ENCODE measurements at places on chromosomes 1 and 21. TPM values are rescaled to one million over a fixed set of nuclear protein-coding genes. Genes with fewer than 3 reads are reported as not detected.

- DNase-seq: peak; percentile 56
Observed at GRCh38 chr1:209937996-209938959, at the start of gene SYT14. SYT14 (plus strand) TSS chr1:209938217; CDS start chr1:209938265, 48 bp downstream.

The CAPN9 gene
- total RNA-seq: not detected

DNA sequence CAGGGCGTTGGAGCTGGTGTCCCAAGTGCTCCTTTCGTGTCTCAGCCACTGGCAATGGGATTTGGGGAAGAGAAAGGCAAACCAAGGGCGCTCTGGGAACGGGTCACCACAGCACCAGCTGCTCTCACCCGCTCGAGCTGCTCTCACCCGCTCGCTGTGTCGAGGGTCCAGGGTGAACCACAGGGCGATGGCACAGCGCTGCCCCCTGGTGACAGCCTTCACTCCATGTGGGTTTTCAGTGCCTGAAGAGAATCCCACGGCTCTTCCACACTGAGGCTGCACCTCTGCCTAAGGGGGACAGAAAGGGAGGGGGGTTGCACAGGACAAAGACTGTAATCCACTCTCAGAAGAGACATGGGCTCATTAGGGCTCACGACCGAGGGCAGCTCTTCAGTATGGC lies 7.1 kb upstream of the CLDN19 start:
- DNase-seq: peak; percentile 23

DNA sequence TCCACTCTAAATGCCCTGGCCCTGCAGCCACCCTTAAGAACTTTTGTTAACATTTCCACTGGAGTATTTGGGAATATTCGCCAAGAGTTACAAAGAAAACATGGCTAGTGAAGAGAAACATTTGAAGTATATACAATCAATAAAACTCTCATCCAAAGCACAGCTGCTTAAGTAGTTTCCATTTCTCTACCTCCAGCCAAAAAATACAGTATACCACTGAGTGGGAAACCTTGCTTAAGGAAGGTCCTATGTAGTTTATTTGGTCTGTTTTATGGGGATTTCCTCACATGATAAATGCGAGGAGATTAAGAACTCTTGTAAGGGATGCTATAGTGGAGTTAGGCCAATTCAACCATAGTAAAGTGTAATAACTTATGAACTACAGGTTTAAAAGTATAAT lies 382.5 kb downstream of the NEGR1 start:
- no peak for DNase-seq

The LZIC gene
- 87.6 TPM for total RNA-seq

DNA sequence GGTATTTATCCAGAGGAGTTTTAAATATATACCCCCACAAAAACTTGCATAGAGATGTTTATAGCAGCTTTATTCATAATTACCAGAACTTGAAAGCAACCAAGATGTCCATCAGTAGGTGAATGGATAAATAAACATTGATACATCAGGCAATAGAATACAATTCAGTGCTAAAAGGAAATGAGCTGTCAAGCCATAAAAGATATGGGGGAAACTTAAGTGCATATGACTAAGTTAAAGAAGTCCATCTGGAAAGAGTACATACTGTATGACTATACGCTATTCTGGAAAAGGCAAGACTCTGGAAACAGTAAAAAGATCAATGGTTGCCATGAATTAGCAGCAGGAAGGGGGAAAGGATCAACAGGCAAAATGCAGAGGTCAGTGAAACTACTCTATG lies 366.7 kb downstream of the HHIPL2 start:
- no peak for DNase-seq

DNA sequence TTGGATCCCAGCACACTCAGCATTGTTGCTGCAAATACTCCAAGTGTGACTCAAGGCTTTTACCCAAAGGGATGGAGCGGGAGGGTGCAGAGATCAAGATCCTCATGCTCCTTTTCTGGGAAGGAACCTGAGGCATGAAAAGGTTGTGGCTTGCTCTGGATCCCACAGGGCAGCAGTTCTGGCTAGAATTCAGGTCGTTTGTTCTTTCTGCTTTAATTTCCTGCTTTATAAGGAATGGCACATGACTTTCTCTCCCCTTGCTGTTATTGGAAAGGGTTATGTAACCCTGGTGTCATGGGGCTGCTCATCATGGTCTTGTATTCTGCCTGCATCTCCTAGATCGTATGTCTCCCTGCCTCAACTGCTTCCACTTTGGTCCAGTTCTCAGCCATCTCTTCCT lies 101.6 kb downstream of the NOS1AP start:
- no peak for DNase-seq

DNA sequence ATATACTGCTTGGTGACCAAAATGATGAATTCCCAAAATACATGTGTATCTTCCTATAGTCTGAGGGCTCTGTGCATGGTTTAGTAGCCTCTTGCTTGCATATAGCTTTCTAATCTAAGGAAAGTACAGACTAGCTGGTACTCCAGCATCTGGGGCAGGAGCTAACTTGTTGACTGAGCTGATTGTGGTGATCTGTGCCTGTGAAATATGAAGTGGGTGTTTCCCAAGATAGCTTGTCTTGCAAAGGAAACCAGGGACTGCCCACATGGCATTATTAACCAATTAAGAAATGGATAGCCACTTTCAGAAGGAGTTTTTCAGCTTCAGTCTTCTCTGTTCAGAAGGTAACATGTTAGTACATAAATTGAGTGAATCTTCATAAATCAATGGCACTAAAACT lies 219.8 kb downstream of the NEGR1 start:
- no peak for DNase-seq

The CCNL2 gene
- 79.0 TPM for total RNA-seq

The TSPEAR gene
- not detected for total RNA-seq

- no peak for DNase-seq
Observed at GRCh38 chr1:228064741-228065542, 17.6 kb upstream of the ARF1 start.

DNA sequence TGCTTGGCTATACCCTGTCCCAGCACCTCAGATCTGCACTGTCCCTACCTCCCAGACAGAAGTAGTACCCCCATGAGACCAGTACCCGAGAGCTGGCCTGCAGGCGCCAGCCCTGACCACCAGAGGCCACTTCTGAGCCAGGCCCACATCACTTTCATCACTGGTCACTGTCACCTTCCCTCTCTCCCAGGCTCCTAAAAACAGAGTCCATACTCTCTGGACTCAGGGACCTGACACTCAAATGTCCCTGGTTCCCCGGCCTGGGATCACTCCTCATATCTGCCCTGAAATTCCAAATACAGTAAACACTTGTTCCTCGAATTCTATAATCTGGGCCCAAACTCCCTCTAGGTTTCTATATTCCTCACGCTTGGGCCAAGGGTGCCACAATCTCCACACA lies 18.7 kb downstream of the TMEM53 start:
- no peak for DNase-seq

The NPHS2 gene
- total RNA-seq: not detected

DNA sequence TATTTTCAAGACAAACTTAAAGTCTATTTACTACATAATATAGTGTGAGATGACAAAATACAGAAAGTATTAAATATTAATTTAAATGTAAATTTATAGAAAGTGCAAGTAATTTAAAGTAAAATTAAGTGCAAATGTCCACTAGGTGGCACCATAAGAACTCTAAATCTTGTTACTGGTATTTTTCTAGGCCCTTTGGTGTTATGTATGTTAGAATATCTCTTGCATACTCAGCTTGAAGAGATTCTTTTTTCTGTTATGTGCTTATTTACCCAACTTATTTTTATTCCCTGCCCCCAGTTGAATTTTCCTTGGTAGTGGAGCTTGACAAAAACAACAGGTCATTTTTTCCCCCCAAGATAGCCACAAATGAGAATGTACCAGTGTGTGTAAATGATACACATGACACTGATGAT lies 71.5 kb downstream of the RPS6KC1 start:
- peak; percentile 43 for DNase-seq

The ITLN1 gene
- not detected for total RNA-seq

DNA sequence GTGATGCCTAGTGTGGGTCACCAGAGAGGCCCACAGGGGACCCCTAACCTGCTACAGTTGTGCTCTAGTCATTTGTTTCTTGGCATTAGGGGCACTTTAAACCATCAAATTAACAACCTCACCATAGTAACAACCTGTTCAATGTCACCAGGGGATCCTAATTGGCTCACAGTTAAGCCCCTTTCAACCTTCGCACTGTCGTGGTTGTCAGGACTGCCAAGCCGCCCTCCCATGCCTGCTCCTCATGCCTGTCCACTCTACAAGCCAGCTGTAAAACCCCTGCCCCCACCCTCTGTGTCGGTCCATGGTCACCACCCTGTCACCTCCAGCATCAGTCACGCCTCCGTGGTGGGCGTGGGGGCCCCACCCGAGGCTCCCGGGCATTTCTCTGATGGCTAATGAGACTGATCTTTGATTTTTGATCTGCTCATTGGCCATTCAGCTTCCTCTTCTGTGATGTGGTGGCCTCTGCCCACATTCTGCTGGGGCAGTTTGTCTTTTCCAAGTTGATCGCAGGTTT lies 96.6 kb downstream of the WDR4 start:
- DNase-seq: no peak

The COPA gene
- total RNA-seq: 162 TPM

DNA sequence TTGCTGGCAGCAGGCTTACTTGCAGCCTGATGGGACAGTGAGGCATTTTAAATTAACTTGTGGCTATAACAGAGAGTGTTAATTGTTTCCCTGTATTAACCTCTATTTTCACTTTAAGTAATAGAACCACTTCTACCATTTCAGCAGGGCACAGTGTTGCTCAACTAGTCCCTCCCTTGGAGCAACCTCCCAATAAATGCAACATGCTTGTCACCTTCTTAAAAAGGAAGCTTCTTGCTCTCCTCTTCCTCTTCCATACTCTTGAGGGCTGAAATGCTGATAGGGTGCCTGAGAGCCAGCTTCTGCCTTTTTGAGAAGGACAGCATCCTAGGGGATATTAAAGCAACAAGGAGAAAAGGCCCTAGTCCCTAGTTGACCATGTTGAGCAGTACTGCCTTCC lies 52.1 kb downstream of the C4BPA start:
- DNase-seq: no peak

The CHIA gene
- total RNA-seq: not detected

The REG4 gene
- total RNA-seq: not detected

GRCh38 chr1:54080598-54081049 lies 27.2 kb downstream of the TCEANC2 start:
- no peak for DNase-seq

- no peak for DNase-seq
Observed at GRCh38 chr1:36963006-36963405, 71.3 kb downstream of the GRIK3 start.

DNA sequence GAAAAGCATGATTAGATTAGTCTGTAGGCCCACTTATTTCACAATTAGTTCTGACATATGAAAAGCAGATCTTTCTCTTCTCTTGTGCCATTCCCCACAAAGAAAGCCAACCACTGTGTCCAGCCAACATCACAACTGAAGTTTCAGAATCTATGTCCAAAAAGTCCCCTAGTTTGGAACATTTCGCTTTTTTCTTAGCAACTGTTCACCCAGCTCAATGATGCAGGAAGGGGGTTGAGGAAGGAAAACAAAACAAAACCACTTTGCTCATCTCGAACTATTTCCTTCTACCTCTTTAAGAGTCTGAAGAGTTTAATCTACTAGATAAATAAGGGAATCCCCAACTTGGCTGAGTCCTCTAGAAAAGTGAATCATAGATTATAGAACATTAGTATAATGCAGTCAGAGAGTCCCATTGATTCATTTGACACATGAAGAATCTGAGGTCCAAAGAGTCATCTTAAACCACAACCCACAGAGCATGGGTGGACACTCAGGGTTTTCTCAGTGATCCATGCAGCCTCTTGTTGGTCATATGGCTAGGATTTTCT lies 159.3 kb upstream of the SGIP1 start:
- no peak for DNase-seq

DNA sequence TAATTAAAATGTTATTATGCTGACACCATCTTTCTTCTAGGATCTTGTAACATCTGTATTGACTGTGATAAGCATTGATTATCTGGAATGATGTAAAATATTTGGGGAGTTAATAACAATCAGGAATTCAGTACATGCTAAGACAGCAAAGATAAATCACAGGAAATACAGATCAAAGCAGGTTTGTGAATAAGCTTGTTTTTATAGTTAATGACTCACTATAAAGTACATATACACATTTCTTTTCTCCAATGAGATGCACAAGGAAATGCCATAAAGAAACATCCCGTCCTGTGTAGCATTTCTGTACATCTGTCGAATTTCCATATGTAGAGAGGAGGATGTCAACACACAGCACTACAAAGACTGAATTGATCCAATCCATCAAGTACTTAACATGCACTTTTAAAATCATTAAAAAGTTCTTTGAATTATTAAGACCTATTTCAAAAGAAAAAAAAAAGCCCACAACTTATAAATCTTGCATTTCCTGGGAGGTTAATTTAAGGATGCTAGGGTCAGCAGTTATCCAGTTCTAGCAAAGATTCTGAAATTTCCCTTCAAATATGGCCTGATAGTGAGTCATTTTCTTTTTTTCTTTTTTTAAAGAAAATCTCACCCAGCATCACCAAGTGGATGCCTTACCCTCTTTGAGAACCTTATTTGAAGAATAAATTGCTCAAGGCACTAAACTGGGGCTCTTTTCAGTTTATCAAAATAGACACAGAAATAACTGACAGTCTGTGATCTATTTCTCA lies 243.2 kb upstream of the NR5A2 start:
- peak; percentile 22 for DNase-seq

The TESK2 gene
- 3.2 TPM for total RNA-seq

The LAD1 gene
- not detected for total RNA-seq

- no peak for DNase-seq
Observed at GRCh38 chr1:35377555-35377954, 109.0 kb downstream of the ZMYM4 start.

- DNase-seq: no peak
Observed at GRCh38 chr1:200733907-200734306, 4.8 kb upstream of the CAMSAP2 start.

DNA sequence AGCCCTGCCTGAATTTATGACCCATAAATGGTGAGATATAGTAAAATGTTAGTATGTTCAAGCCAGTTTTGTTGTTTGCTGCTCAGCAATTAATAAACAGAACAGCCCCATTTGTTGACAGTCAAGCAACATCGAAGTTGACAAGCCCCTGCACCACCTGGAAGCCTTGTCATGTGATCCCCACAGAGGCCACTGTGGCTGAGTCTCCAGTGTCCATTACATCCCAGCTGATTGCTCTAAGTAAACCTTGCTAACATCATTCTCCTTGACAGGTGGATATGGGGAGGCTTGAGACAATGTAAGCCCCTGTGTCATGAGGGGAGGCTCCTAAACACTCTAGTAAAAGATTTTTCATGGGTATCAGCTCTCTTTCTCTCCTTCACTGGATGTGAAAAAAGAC lies 17.5 kb upstream of the TACSTD2 start:
- no peak for DNase-seq

DNA sequence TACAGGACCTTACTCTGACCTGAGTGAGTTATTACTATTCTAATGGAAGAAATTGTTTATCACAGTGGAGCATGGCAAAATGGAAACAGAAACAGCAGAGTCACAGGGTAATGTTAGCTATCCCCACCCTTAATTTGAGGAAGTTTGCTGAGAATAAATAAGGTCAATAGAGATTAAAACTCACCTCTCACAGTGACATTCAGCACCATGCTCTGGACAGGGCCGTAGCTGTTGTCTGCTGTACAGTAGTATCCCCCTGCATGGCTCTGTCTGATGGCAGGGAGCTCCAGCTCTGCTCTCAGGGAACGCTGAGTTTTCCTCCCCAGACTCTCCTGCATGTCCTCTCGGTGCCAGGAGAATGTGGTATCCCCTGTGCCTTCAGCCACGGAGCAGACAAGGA lies 11.9 kb downstream of the FCRL4 start:
- DNase-seq: no peak

The S100A7A gene
- not detected for total RNA-seq

The NBPF11 gene
- total RNA-seq: 4.9 TPM

- DNase-seq: peak; percentile 41
Observed at GRCh38 chr1:234683861-234684632, 74.1 kb upstream of the IRF2BP2 start.

- DNase-seq: no peak
Observed at GRCh38 chr1:40651138-40651857, 14.2 kb downstream of the RIMS3 start.
